Stimulated activated CD8-positive, alpha-beta memory T cell treated with anti-CD3 and anti-CD28 coated beads, Interleukin-12 subunit alpha, Interleukin-12 subunit beta, amount 100 ng/mL, for 1 hour (primary cell): ENCODE measurements at places on chromosomes 3 and 15.

DNA sequence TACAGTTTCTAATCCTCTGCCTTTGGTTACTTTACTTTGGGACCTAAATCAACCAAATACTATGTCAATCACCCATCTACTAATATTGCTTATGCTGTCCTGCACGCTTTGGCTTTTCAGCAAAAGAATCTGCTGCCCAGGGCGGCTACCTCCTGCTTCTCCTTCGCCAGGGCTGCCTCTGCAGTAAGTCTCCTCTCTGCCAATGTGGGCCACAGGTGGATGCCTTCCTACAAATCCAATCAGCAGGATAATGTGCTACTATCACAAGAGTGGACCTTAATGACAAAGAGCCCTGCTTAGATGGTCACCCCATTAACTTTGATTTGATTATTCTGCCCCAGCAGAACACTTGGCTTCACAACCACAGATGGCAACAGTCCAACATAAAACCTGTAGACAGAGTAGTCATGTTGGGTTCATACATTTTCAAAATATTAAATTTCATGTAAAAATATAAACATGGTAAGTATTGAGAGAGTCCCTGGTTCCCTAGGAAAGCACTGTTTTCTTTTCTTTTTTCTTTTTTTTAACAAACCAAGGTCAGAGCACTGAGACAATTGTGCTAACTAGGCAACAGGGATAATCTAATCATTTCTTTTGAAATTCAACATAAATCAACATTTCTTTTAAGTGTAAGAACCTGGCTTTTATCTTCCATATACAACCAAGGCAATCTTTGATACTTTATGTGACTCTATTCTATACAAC, 298.3 kb downstream of the ZBTB20 start:
- no peak for DNase-seq

- DNase-seq: no peak
These were observed 242.2 kb downstream of the ABHD5 start for GRCh38 chr3:43932921-43933320.

DNA sequence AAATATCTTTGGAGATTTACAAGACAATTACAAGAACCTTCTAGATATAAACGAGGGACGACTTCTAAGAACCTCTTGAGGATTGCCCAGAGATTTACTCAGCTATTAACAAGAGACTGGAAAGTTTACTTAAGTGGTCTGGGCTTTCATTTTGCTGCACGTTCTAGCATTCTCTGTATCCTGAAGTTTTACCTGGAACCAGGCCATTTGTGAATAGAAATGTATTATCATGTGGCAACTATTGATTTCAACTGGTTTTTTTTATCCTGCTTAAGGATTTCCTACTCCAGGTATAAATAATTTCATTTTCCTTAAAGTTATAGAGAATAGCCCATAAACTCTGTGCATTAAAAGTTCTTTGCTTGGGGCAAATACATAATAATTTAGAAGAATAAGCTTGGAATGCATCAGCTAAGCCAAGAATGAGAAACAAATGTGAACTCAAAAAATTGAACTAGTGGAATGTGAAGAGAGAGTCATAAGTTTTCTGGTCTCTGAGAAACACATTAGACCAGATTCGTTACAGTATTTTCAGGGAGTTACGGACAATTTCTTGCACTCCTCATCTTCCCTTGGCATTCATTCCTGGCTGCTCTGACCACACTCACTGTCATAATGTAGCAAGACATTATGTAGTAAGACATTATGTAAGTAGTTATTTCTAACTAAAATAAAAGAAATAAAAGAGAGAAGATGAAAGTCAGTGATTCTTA, 1.3 kb downstream of the AQP9 start:
- DNase-seq: no peak

DNA sequence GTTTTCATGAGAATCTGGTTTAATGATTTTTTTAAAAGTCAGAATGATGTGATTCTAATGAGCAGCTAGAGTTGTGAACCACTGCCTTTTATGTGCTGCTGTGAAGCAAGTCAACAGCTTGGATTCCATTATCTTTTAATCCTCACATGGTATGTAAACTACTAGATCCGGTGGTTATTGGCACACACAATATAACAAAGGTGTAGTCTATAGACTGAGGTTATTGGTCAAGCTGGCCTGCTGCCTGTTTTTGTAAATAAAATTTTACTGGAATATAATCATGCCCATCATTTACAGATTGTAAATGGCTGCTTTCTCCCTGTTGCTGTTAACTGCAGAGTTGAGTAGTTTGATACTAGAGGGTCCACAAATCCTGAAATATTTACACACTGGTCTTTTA, 103.1 kb downstream of the OTOL1 start:
- DNase-seq: no peak

DNA sequence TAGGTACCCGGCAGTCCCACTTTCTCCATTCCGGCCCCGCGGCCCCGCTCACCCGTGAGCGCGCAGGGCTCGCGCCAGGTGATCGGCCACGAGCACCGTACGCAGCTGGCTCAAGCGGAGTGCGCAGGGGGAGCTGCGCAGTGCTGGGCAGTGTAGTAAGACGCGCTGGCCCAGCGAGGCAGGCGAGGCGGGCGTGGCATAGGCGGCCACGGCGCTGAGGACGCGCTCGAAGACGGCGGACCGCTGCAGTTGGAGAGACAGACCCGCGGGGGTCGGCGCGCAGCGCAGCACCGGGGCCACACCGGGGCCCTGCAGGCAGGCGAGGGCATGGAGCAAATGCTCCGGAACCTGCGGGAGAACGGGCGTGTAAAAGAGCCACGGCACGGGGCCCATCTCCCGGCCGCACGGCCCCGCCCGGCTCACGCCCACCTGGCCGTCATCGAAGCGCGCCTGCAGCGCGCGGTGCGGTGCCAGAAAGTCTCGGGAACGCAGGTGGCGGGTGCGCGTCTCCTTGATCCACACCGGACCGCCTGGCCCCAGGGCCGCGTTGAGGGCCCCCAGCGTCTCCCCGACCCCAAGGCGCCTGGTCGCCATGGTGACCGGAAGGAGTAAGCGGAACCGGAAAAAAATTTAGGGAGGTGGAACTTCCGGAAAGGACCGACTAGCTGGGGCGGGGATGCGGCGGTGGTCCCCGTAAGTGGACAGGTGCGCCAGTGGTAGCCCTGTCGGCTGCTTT, at the start of gene DALRD3:
Gene DALRD3, minus strand, starts transcription at position 610 of the 736 bp plus-strand sequence. Its CDS starts 16 bp downstream, at position 594.
- peak; percentile 39 for DNase-seq

GRCh38 chr15:96972201-96972600, 641.7 kb downstream of the NR2F2 start:
- DNase-seq: no peak

DNA sequence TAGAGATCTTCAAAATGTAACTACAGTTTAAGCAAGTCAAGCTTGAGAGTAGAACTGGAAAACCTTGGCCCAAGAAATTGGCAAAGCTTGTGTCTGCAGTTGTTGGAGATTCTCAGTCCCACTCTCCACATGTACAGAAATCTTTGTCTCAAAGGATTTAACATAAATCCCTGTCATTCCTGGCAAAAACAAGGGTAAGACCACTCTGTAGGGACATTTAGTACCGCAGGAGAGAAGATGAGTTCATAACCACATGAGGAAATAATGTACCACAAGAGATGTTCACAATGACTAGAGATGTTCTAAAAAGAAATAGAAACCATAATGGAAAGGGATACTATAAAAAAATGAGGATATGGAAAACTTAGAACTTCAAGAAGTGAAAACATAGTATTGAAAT, 73.7 kb downstream of the RAB7A start:
- no peak for DNase-seq

- no peak for DNase-seq
These were observed 199.4 kb upstream of the THBS1 start for GRCh38 chr15:39381517-39381916.

- DNase-seq: no peak
These were observed 12.7 kb downstream of the KLF15 start for GRCh38 chr3:126344380-126345041.

DNA sequence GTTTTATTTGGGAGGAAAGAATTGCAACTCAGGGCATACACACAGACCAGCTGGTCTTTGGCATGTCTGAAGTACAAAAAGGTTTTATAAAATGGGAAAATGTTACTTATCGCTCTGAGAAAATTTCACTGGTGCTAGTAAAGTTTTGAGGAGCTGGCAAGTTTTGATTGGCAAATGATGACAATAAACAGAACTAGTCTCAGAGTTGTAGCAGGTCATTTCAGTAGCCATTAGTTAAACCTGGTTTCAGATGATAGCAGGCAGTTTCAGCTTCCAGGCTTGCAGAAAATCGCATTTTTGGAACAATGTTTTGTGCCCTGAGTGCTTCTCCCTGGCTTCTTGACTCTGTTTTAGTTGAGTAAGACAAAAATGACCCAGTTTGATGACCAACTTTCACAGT, 10.7 kb downstream of the B2M start:
- no peak for DNase-seq

- no peak for DNase-seq
These were observed 696.5 kb downstream of the AGBL1 start for GRCh38 chr15:86776145-86776544.

GRCh38 chr3:170363471-170363994, 6.0 kb downstream of the SKIL start:
- DNase-seq: no peak

DNA sequence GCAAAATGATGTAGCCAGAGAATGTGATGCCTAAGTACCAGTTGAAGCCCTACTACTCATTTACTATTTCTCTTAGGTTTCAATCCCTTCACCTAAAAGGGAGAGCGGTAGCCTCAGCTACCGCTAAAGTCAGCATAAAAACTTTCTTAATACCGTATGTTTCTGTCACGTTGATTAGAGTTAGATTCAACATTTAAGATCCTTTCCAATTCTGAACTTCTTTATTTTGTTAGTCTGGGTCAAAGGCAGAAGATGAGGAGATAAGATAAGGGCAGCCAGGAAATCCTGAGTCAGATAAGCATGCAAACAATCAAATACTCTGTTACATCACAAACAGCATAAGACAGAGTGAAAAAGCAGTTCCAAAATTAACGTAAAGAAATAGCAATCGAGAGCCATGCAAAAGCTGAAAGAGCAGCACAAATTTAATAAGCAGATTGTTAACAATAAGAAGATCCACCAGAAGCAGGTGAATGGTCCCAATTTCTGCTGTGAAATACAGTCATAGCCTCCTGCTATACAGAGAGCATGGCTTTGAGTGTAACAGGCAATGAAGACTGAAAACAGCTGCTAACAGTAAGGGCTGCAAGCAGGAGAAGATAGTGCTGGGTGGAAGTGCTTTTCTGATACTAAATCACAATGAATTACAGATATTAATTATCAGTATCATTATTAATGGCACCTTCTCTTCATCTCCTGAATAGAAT, 3.0 kb downstream of the TMEM207 start:
- DNase-seq: no peak

DNA sequence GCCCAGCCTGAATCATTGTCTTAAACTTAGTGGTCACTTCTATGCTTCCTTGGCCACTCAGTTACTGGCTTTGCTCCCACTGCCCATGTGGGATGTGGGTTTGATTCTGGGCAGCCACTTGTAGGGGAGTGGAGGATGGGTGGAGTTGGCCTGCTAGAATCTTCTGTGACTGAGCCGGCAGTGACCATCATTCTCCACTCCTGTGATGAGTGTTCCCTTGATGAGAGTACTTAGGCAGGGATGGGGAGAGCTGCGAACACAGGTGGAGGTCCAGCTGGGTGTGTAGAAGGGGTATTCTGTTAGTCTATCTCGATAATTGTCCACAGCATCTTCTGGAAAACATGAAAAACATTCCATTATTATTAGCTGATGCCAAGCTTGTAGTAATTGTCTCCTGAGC, 8.0 kb downstream of the TM6SF1 start:
- DNase-seq: no peak

DNA sequence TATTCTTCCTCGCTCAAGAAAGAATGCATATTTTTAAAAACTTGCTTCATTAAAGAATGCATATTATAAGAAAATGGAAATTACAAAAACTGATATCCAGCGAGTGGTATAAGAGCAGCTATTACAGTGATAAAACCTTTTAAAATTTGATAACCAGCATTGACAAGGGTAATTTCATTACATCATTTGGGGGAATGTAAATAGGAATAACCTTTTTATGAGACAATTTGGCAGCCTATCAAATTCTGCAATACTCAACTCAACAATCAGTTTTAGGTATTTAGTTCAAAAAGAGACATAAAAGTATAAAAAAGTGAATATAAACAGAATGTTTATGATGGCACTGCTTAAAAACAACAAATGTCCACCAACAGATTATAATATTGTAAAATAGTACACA, 35.4 kb downstream of the MAP4 start:
- DNase-seq: no peak

DNA sequence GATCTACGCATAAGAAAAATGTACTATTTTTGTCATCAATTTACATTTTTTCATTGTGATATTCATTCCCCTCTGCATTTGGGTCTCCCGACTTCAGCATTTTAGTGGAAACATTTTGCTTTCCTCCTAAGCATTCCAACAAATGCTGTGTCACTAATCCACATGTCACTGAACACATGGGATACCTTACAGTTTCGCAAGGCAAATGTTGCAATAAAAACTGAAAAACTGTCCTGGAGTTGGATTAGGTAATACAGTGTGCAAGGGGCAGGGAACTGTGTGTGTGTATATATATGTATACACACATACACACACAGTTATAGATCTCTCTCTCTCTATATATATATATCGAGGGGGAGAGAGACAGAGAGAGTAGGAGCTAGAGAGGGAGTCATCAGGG, 632.2 kb downstream of the MAGI1 start:
- no peak for DNase-seq

DNA sequence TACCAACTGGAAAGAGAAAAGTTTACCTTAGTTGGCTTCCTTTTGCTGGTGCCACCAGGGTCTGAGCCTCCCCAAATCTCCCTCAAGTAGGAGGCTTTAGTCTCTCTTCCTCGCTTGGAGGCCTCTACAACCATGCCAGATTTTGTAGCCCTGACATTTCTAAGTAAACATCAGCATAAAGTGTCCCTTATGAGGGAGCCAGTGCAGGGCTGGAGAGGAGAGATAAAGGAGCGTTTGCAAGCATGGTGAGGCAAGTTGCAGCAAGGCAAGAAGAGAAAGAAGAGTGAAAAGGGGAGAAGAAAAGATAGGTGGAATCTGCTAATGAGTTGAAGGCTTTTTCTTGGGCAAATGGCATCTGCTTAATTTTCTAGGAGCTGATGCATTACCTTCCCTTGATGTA, 82.7 kb upstream of the FNDC3B start:
- no peak for DNase-seq

- no peak for DNase-seq
These were observed 80.2 kb downstream of the CBLB start for GRCh38 chr3:105788593-105788992.

GRCh38 chr3:11556851-11557644, 86.7 kb downstream of the VGLL4 start:
- DNase-seq: no peak

DNA sequence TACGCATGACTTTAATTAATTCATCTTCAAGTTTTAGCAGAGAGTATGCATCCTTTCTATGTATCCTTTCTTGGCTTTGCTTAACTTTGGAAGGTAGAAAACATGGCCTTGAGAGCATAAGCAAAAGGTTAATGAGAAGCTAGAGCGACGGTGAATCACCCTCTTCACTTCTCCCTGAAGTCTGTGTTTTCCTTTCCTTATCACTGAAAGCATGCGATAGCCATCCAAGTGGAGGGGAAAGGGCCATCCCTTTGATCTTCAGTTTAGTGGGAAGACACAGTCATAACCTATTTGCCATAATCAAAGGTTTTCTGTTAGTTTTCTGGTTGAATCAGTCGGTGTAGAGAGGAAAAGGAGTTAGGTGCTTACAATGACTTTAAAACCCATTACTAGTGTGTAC, 354.0 kb upstream of the ROBO2 start:
- DNase-seq: no peak
